Heart left ventricle (tissue), 16 donors: ENCODE measurements at places on chromosomes 12 and 14. TPM values are rescaled to one million over a fixed set of nuclear protein-coding genes. Genes with fewer than 3 reads are reported as not detected.

- no peak for DNase-seq
These were observed 13.3 kb downstream of the BDKRB1 start for GRCh38 chr14:96269359-96269710.

DNA sequence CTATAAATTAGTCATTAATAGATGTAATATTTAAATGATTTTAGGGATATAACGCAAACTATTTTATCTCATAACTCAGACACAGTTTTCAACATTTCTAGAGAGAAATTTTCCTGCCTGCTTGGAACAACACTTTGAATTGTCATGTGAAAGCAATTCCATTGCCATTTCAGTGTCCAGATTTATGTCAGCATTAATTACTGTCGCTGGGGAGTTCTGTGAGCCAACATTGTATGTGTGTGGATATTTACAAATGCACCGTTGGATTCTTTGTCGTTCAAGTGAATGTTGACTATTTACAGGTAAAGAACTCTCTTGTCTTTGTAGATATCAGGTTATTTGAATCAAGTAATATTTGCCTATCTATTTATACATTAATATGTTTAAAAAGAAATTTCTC, 465.3 kb upstream of the RGS6 start:
- no peak for DNase-seq

DNA sequence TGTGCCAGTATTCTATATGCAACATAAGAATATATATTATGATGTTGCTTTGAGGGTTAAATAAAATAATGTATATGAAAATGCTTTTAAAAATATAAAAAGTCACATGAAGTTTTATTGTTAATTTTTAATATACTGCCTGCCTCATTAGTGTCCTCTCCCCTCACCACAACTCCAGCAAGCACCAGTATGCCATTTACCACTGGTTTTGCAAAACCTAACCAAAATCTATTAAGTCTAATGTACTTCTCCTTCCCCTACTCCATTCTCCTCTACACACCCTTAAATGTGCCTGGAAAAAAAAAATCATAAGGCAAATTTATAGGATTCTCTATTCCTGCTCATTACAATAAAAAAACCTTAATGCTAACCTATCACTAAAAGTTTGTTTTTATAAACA, 24.0 kb upstream of the GNG2 start:
- no peak for DNase-seq

The PLEKHD1 gene
- 0.04 TPM for polyA plus RNA-seq

The NPFF gene
- not detected for polyA plus RNA-seq

The AICDA gene
- not detected for polyA plus RNA-seq

The SLC2A3 gene
- 4.8 TPM for polyA plus RNA-seq
